Hippocampal formation (tissue), 2 donors: ENCODE measurements at places on chromosomes 2 and 18.

DNA sequence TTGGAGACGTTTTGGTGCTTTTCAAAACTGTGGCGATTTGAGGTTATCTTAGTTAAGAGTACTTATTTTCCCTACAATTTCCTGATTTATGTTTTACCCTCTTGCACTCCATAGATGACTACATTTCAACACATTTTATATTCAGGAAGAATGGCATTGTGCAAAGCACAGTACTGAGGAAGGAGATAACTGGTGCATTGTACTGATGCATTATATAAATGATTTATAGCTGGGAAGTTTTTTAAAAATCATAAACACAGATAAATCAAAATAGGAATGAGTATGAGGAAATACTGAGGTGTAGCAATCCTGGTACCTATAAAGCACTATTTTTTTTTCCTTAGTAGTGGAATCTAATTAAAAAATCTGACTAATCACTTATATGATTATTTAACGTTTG is 5.6 kb downstream of the REL start:
- no peak for DNase-seq

- peak; percentile 55 for DNase-seq
Observed at GRCh38 chr2:134375935-134376334, 122.1 kb downstream of the MGAT5 start.

DNA sequence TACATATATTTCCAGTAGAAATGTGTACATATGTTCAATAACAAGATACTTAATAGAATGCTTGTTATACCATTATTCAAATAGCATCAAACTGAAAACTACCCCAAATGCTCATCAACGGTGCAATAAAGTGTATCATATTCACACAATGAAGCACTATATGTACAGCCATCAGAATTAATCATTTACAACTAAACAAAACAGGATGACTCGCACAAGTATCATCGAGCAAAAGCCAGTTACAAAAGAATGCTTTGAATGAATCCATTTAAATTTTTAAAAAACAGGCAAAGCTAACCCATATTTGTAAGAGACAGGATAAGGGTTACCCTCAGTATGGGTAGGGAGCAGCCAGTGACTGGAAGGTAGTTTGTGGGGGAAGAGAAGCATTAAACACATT is 132.8 kb upstream of the PDE1A start:
- DNase-seq = no peak

DNA sequence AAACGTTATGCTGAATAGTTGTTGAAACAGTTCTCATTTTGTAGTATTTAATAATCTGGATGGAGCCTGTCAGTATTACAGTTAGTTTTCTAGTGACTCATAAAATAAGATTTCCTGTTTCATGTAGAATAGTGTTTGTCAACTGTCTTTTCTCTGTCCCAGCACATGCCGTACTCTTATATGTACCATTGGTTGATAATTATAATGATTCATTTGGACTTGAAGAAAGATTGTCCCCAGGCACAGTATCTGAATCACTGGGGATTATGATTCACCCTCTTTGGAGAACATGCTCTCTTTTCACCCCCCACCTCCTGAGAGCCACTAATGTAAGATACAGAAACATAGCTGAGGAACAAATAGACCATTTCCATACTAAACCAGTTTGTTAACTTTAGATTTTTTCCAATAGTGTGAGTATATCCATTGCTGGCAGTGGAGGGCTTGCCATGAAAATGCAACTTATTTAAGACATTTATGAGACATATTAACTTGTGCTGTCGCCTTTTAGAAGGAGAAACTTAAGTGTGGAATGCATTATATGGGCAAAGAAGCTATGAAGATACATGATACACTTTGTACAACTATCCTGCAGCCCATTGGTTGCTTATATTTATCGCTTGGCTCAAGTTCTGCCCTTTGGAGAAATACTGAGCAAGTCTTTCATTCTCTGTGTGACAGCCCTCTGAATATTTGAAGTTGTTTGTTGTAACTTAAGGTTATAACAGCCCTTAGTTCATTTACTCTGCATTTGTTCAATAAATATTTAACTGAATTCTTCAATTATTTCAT is 12.4 kb downstream of the COPS8 start:
- no peak for DNase-seq

- no peak for DNase-seq
Observed at GRCh38 chr2:182593394-182593975, 122.6 kb upstream of the DNAJC10 start.

- no peak for DNase-seq
Observed at GRCh38 chr2:164066095-164066494, 330.3 kb upstream of the FIGN start.

GRCh38 chr2:235146871-235147565 is 195.2 kb downstream of the SH3BP4 start:
- no peak for DNase-seq

GRCh38 chr2:70498528-70498927 is 55.1 kb downstream of the TGFA start:
- DNase-seq = no peak

- no peak for DNase-seq
Observed at GRCh38 chr2:22027345-22028005, 903.7 kb downstream of the TDRD15 start.

GRCh38 chr18:26928670-26929313 is 63.3 kb upstream of the AQP4 start:
- no peak for DNase-seq

DNA sequence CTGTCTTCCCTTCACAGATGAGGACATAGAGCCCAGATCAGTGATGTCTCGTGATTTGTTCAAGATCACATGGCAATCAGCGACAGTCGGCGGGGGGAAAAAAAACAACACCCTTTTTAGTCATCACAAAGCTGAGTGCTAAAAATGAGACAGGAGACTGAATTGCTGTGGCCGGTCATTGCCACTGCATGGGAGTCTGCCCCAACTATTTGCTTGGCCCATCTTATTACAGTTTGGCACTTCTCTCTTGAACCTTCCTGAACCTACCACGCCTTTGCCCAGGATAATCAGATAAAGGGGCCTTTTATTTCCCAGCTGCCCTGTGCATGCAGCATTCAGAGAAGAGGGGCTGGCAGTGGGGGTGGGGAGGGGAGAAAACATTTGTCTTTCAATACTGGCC is 42.7 kb downstream of the SETBP1 start:
- DNase-seq = no peak

DNA sequence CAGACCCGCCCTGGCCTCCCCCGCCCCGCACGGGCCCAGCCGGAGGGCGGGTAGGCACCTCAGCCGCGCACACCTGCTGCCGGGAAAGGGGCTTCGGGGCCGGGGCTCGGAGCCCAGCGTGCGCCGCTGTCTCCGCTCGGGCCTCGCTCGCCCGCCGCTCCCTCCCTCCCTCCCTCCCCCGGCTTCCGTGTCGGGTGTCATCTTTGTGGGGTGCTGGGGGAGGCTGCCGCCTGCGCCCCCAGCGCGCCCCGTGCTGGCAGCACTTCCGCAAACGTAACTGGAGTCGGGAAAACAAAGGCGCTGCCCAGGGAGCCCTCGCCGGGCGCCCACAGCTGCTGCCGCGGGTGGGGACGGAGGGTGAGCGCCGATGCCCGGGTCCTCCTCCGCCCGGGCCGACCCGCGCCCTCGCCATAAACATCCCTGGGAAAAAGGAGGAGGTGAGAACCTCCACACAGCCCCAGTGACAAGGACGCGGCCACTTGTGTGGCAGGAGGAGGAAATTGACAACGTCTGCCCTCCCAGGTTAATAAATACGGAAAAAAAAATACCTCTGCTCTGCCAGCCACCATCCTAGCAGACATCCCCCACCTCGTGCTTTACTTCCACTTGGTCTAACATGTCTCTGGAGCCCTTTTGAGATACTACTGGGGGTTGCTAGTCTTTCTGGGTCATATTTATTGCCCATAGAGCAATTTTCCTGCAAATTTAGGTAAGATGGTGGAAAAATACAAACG is 550 bp downstream of the MFSD6 start:
- DNase-seq = peak; percentile 73

DNA sequence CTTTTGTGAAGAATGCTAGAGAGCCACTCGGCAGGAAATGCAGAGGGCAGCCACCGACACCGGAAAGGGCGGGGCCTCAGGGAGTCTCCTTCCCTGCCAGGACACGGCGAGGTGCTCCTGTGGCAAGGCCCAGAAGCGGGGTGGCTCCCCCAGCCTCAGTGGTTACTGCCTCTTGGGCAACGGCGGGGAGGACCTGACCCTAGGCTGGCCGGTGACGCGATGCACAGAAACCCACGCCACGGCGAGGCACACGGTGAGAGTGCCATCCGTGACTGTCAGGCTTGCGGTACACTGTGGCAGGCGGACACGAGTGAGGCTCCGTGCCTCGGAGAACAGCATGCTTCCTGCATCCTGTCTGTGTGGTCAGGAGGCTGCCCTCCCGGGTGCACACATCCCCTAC is 47.8 kb downstream of the ZAP70 start:
- DNase-seq = no peak

DNA sequence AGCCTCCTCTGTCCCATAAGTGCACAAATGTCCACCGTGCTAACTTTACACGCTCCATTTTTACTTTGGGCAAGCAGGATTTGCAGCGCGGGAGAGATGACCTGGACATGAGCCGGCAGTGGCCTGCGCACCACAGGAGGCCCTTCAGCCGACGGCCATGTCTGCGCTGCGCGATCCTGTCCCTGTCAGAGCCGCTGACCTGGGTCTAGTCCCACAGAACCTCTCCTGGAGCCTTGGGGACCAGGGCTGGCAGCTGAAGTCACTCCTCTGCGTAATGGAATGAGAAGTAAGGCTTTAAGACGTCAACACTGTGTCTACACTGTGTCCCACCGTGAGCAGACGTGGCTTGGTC is 29.6 kb downstream of the ADI1 start:
- DNase-seq = no peak

DNA sequence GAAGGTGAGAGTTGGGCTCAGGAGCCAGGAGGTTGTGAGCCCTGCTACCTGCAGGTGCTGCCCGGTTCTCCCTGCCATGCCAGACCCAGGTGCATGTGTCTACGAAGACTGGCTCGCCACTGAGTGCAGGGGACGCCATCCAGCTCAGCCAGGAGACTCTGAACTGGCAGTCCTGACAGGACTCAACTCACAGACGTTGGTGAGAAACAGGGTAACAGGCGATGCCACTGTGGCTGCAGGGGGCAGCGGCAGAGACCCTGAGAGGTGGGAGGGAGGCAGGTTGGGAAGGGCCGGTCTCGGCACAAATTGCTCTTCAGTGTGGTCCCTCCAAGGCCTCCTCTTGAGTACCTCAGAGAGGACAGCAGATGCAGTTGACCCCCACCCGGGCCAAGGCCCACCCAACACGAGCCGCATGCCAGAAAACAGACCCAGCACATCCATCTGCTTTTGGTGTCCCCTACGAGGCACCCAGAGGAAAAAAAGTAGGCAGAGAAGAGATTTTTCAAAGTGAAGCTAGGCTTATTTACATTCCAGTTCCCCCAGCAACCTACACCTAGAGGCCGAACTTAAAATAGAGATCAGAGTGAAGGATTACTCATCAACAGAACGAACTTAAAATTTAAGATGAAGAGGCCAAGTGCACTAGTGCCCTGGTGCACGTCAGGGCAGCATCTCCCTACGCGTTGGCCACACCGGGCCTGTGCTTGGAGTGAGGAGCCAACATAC is 184.8 kb downstream of the SEPTIN10 start:
- no peak for DNase-seq

DNA sequence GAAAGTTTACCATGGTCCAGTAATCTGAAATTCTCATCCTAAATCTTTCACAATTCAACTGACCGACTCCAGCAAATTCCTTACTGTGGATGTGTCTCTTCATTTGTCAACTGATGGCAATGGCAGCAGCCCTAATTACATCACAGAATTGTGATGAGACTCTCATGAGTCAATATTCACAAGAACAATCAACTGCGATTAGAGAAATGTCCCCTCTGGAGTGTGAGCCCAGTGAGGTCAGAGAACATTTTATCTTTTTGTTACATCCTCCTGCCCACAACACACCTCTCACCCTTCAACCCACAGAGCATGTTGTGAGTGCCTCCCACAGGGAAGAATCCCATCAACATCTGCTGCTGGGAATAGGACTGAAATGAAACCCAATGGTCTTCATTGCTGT is 73.6 kb downstream of the CD226 start:
- no peak for DNase-seq

- DNase-seq = no peak
Observed at GRCh38 chr2:189515264-189515663, 65.3 kb downstream of the SLC40A1 start.

GRCh38 chr2:217444932-217445331 is 557.9 kb downstream of the TNS1 start:
- DNase-seq = no peak

GRCh38 chr2:44949329-44950151 is 8.0 kb downstream of the SIX3 start:
- peak; percentile 35 for DNase-seq

DNA sequence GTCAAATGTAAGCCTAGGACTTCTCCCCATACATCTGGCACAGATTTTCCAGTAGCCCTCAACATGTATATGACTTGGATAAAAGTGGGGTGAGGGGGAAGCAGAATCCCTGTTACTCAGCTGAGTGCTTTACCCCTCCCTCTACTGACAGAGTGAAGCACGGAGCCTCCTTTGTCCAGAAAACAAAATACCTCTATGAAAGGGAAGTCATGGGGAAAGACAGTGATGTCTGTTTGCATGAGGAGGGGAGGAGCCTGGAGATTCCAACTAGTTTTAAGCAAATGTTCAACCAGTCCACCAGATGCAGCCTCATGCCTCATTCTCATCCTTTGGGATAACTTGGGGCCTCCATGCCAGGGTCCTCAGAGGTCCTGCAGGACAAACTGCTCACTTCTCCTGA is 203.9 kb downstream of the SMAD2 start:
- DNase-seq = no peak

DNA sequence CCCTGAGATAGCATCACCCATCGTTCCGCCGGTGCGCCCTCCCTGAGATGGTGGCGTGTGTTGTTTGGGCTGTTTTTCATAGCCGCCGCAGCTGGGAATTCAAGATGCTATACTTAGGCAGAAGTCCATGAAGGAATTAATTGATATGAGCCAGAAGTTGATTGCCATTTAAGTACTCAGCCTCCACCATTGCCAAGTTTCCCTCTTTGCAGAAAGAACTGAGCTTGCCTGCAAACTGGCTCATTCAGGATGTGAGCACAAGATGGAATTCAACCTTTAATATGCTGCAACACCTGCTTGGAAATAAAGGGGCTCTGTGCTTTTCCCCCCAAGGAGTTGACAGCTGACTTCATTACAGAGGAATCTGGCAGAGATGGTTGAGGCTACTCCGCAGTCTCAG is 295.5 kb downstream of the ZNF521 start:
- no peak for DNase-seq

- no peak for DNase-seq
Observed at GRCh38 chr2:71613953-71614925, 160.9 kb downstream of the DYSF start.

DNA sequence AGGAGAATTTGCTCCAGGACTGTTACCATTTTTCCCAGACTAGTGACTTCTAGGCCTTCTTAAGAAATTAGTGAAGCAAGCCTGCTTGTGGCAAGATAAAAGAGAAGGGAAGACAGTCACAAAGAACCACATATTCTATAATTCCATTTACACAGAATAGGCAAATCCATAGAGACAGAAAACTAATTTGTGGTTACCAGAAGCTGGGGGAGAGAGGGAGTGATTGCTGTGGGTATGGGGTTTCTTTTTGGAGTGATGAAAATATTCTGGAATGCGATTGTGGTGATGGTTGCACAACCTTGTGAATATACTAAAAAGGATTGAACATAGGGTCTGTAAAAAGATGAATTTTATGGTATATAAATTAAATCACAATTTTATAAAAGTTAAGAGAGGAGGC is 37.5 kb upstream of the SIX2 start:
- DNase-seq = no peak
